Upper lobe of left lung (tissue), 6 donors: ENCODE measurements at places on chromosomes 16 and 17.
A peak's percentile ranks its signal among the peaks of the same experiment; 100 is the strongest.

GRCh38 chr17:81018044-81018802 is 16.7 kb upstream of the BAIAP2 start:
- DNase-seq, result peak; percentile 56

- DNase-seq, result no peak
Observed at GRCh38 chr16:81385031-81385756, 59.4 kb upstream of the CMIP start.

DNA sequence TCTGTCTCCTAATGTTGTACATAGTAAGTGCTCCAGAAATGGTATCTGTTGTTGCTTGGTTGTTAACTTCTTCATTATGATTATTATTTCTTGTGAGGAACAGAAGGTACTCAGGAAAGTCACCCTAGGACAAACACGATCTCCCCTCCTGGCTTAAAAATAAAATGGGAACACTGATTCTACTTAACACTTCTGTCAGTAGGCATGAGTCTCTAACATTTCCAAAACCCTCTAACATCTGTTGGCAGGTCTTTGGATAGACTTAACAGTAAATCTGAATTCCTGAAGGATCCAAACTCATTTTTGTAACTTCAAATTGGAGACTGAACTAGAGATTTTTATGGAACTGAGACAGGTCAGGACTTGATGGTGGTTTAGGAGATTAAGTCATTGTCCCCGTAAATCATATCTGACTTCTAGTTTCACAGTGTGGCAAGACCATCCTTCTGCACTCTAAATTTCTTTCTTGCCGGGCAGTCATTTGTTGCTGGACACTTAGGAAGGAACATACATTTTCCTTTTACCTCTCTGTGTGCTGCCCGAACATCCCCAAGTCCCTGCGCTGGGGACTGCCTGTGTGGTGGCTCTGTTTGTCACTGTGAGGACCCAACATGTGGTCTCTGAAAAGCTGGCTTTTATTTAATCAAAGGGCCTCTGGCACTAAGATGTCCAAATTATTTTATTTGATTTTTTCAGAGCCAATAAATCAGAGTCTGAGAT is 149.9 kb downstream of the NPIPB5 start:
- DNase-seq, result no peak

- DNase-seq, result no peak
Observed at GRCh38 chr17:43533699-43534098, 12.4 kb downstream of the ETV4 start.

DNA sequence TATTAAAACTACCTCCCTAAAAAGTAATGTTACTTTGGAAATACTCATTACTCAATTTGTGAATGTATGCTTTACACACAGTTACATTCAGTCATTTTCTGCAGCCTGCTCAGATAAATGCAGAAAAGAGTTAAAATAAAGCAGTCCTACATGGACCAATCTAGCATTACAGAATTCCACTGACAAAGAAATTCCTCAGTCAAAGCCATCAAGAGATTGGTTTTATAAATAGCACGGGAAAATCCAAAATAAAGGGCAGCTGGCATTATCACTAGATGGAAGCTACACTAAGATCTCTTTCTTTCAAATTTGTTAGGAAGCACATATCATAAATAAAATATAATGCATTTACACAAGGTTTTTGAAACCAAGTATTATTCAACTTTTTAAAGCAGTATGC is 58.3 kb downstream of the DUSP14 start:
- no peak for DNase-seq

- DNase-seq, result no peak
Observed at GRCh38 chr17:30472238-30472890, 4.8 kb upstream of the GOSR1 start.
